ENCODE measurements at places on chromosomes 11 and 22. TPM values are rescaled to one million over a fixed set of nuclear protein-coding genes. Genes with fewer than 3 reads are reported as not detected.

Gene SHANK2
- 97.8 TPM for total RNA-seq

DNA sequence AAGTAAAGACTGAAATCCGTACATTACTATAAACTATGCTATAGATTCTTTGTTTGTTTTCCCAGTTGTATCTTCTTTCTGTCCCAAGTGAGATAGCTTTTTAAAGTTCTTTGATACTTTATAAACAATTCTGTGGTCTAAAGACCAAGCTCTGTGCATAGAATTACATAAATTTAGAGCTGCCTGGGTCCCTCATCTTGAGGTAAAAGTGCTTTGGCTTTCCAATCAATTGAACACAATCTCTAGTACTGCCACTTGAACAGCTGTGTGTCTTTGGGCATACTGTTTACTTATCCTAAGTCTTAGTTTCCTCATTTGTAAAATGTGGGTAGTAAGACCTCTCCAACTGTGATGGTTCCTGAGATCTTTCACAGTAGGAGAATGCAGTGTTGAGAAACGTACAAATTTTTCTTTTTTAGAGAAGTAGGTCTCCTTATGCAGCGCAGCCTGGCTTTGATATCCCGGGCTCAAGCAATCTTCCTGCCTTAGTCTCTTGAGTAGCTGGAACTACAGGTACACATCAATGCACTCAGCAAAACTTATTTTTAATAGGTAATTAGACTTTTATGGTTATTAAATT is 2.5 kb upstream of the EED start:
- no peaks in the 10 kb centered on the region for H3K27me3 ChIP-seq
- H3K27ac ChIP-seq, result no peak overlapping the region
- H3K36me3 ChIP-seq, result no peaks in the 10 kb centered on the region
- DNase-seq, result no peak

DNA sequence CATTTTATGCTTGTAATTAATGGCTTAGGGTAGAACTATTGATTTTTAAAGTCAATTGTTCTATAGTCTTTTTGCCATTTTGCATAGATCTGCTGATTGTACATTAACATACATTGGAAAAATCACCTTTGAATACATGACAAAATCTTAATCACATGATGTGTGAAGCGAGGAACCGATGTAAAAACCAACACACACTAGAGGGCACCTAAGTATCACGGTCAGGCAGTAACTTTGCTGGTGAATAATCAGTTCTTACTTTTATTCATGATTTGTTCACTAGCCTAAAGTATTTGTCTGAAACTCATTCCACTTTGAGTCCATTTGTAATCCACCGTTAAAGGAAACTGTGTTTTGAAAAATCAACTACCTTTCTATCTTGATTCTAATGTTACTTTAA is 28.2 kb downstream of the JHY start:
- DNase-seq, result no peak
- no peak overlapping the region for H3K4me3 ChIP-seq
- H3K4me1 ChIP-seq, result peaks cover 2% of the 10 kb centered on the region
- H3K36me3 ChIP-seq, result no peaks in the 10 kb centered on the region
- peaks cover 2% of the 10 kb centered on the region for H3K27me3 ChIP-seq

DNA sequence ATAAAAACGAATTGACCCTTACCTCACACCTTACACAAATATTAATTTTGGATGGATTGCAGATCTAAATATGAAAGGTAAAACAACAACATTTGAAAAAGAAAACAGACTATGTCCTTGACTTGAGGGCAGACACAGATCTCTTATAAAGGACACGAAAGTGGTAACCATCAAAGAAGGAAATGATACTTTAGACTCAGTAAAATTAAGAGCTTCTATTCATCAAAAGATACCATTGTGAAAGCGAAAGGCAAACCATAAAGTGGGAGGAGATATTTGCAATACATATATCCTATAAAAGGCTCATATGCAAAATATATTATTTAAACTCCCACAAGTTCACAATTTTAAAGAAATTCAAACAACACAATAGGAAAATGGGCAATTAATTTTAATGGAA is 5.0 kb downstream of the HEPACAM start:
- H3K4me3 ChIP-seq, result no peak overlapping the region
- no peak for DNase-seq
- no peak overlapping the region for H3K27ac ChIP-seq
- H3K36me3 ChIP-seq, result no peaks in the 10 kb centered on the region
- H3K4me1 ChIP-seq, result no peaks in the 10 kb centered on the region

All from progenitor cell of endocrine pancreas (in vitro differentiated cells).